ENCODE measurements at places on chromosomes 2 and 18.

DNA sequence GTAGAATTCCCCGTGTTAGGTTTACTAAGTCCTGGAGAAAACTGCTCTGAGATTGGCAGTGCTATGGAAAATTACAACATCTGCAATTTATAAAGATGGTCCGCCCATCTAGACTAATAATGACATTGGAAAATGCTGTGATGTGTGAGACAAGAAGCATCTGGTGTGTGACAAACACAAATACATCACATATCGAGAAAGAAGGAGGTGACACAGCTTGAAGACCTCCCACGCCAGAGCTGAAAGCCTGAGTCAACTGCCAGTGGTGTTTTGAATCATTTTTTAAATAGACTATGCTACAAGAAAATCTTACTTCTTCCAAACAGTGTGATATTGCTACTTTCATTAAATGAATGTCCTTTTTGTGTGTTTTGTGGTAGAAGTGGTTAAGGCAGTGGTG, 8.6 kb upstream of the ANO7 start:
- no peak for DNase-seq

DNA sequence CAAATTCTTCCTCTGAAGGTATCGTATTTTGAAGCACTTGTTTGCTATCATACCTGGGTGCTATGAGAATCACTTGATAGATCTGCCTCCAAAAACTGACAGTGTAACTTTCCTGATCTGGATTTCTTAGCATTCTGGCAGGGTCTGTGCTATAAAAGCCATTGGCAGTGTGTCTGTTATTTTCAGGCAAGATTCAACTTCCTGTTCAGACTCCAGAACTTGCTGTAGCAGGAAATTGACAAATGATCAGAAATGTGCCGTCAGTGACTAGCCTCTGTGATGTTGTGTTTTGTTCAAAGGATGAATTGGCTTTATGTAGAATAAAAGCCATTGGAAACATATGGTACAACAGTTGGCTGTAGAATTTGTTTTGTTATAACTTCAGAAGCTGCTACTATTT, 273.3 kb downstream of the PTPRM start:
- no peak for DNase-seq

DNA sequence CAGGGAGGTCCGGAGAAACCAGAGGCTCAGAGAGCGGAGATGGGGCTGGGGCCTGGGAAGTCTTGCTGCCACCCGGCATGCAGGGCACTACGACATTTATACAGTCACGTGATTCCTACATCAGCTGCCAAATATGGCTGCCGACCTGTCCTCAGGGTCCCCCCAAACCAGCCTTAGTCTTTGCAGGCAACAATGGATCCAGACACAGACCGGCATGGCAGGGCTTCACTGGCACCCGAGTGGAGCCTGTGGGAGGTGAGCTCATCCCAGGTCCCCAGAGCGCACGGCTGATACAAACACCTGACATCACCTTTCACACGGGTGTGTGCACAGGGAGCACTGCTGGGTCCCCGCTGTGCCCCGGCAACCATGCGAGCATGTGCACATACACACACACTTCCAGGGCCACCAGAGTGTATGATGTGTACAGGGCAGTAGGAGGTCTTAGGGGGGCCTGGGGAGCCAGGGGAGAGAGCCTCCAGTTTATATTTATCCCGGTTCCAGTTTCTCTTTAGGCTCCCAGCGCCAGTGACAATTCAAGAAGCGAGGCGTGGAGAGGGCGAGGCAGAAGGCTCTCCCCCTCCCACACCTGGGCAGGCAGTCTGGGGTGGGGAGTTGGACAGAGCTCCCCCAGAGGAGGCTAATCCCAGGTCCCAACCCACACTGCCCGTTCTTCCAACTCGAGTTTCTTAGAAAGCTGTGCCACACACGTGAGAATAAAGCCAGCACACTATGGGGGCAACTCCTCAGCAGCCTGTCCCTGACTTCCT, 2.7 kb downstream of the SEMA4C start:
- DNase-seq: no peak

DNA sequence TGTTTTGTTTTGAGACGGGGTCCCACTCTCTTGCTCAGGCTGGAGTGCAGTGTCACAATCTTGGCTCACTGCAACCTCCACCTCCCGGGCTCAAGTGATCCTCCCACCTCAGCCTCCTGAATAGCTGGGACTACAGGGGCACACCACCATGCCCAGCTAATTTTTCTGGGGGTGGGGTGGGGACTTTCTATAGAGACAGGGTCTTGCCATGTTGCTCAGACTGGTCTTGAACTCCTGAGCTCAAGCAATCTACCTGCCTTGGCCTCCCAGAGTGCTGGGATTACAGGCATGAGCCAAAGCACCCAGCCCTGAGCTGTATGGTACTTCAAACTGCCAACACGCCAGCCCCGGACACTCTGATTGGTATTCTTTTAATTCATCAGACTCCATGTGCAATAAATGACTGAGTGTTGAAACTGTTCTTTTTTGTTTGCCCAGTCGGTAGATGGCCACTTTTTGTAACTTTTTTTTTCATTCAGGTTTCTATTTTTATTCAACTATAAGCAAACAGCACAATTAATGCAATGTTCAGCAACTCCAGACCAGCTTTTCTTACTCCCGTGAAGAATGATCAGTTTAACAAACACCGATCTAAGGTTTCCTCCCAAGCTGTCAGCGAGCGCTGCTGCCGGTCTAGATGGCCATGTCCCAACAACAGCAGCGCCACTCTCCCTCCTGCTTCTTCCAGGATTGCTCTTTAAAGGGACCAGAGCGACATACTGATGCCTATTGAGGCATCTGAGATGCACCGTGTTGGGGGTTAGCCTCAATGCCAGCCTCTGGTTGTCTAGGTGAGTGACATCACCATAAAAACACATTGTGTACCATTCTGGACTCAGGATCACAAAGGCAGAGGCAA, 12.5 kb upstream of the TGOLN2 start:
- DNase-seq: no peak
